Stimulated activated CD4-positive, alpha-beta T cell treated with anti-CD3 and anti-CD28 coated beads, Interleukin-2, amount 100 ng/mL, for 48 hours (primary cell): ENCODE measurements at places on chromosomes 12 and 14.

GRCh38 chr12:51023625-51024382 lies 2.4 kb downstream of the SLC11A2 start:
- DNase-seq, result no peak

GRCh38 chr14:30779210-30779609 lies 95.1 kb upstream of the COCH start:
- DNase-seq, result no peak

GRCh38 chr12:110355073-110355472 lies 48.4 kb downstream of the ANAPC7 start:
- DNase-seq, result no peak

GRCh38 chr12:26122061-26122680 lies 2.7 kb downstream of the BHLHE41 start:
- DNase-seq, result peak; percentile 26

- DNase-seq, result no peak
Observed at GRCh38 chr14:32524609-32525375, 195.7 kb downstream of the AKAP6 start.

GRCh38 chr14:57171363-57171762 lies 97.3 kb downstream of the EXOC5 start:
- DNase-seq, result no peak

DNA sequence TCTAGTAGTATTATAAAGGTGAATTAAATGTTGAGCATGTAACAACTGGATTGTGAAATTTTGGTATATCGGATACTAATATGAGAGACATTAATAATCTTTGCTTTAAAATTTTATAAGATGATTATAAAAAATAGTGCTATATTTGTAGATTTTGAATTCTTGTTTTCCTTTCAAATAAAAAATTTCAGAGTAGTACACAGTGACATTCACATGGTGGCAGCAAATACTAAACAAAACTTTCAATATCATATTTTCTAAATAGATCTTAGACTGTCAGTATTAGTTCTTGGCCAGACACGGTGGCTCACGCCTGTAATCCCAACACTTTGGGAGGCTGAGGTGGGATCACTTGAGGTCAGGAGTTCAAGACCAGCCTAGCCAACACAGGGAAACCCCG lies 166.0 kb downstream of the NAV3 start:
- no peak for DNase-seq

DNA sequence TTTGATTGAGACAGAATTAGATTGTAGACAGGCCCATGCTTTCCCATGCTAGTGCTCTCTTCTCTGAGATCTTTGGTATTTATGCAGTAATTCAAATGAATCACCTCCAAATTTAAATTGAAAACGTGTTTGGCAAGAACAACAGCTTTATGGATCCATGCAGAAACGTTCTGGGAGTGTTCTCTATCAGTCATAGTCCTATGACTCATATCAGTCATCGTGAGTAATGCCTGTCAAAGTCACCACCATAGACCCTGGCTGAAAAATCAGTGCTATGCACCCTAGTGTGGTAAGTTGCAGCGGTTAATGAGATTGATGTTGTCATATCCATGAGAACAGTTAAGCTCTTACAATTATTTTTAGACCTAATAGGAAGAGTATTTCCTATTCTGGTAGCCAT lies 90.1 kb upstream of the FOXG1 start:
- no peak for DNase-seq

GRCh38 chr12:24574538-24574937 lies 374.4 kb downstream of the BCAT1 start:
- no peak for DNase-seq

DNA sequence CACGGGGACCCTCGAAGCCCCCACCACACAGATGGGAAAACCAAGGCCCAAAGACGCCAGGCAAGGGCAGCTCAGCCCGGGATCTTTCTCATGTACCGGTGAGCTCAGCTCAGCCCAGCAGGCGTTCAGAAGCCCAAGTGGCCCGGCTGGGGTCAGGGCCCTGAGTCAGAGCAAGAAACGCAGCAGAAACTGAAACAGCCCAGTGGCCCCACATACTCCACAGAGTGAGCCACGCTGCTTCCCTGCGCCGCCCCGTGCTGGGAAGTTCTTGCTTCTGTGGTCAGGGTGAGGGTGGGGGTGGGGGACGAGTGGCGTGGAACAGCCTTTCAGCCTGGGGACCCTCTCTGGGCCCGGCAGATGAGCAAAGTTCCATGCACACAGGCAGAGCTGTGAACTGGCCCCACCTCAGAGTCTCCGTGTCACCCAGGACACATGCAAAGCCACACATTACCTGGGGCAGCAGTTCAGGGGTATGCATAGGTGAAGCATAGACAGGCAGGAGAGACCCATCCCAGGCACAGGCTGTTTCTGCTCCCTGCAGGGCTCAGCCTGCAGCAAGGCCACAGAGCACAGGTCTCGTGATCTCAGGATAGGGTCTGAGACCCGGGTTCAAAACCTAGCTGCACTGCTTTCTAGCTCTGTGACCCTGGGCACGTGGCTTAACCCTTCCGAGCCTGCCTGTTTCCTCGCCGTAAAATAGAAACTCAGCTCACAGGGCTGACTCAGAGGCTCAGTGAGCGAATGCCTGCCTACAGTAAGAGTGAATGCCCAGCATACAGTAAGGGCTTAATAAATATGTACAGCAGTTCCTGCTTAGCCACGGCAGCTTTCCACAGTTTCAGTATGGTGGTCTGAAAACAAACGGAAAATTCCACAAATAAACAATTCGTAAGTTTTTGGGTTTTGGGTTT lies 21.6 kb downstream of the NCOR2 start:
- peak; percentile 46 for DNase-seq

DNA sequence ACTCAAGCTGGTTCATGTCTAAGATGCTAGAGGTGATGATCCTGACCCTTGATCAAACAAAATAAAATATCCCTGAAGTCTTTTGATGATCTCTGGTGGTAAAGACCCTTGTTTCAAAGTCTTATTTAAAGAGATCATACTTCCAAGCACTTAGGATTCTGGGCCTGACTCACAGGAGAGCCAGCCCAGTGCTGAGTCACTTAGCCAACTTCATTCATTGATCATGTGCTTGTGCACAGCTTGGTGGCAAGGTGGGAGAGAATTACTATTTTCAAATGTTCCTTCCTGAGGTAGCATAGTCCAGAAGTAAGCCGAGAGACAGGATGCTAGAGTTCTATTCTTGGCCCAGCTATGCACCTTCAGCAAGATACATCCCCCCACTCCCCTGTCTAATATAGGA lies 40.6 kb downstream of the SCN8A start:
- no peak for DNase-seq

GRCh38 chr14:77039285-77040058 lies 11.0 kb upstream of the IRF2BPL start:
- DNase-seq, result no peak

GRCh38 chr12:47757840-47758583 lies 668 bp downstream of the RAPGEF3 start:
- DNase-seq, result no peak

- no peak for DNase-seq
Observed at GRCh38 chr12:70330158-70330557, 35.9 kb upstream of the KCNMB4 start.

- DNase-seq, result peak; percentile 19
Observed at GRCh38 chr12:13233830-13234641, 37.5 kb downstream of the EMP1 start.

DNA sequence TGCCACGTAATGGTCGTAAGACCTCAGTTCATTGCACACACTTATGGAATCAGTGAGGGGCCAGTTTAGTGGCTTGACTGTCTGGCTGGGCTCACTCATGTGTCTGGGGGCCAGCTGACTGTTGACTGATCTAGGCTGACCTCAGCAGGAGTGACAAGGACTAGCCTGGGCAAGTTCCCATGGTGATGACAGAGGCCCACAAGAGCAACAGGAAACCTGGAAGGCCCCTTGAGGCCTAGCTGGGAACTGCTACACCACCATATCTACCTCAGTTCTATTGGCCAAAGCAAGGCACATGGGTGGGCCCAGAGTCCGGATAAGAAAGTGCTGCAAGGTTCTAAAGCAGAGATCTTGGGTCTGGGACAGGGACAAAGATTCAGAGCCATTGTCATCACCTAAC lies 21.3 kb upstream of the RFLNA start:
- DNase-seq, result peak; percentile 7

GRCh38 chr14:32588448-32589320 lies 259.6 kb downstream of the AKAP6 start:
- DNase-seq, result no peak

GRCh38 chr14:71398450-71398849 lies 491.2 kb downstream of the PCNX1 start:
- no peak for DNase-seq

GRCh38 chr12:71440763-71441748 lies 1.5 kb downstream of the LGR5 start:
- no peak for DNase-seq

DNA sequence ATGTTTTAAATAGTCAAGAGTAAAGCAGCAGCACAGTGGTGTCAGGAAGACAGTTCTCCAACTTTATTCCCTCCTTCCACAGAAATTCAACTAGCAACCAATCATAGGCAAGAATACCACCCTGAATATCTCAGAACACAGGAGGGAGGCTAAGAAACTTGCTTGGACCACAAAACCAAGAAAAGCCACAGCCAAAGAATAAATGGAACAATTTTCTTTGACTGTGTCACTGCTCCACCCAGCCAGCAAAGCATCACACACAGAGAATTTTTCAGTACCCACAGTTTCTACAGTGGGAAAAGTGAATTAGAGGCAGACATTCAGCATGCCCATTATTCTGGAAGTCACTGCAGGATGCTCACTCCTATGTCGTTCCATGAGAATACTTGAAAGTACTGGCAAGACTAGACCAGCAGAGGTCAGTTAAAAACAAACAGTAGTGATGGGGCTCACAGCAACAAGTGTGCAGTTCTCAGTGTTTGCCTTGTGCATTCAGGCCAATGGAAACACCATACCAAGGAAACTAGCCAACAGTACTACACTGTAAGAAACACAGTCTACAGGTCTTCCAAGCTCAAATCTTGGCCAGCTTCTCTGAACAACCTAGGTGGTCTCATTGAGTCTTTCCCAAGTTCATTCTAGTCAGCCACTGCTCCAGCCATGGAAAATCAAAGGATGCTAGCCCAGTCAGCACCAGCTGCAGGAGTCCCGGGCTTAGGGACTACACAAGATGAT lies 56.8 kb upstream of the FOXG1 start:
- no peak for DNase-seq

- DNase-seq, result no peak
Observed at GRCh38 chr12:91926848-91927247, 218.8 kb downstream of the BTG1 start.

DNA sequence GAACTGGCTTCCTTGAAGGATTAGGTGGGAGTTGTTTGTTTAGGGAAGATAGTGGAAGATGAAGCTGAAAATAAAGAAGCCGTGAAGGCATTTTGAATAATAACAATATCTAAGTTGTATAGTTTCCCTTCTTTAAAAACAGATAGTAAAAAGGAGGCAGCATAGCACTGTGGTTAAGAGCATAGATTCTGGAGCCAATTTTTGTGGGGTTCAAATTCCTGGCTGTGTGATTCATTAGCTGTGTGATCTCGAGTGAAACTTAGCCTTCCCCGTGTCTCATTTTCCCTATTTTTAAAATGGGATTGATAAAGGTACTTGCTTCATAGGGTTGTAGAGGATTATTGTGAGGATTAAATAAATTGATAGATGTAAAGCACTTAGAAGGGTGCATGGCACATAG lies 104.5 kb downstream of the MYRFL start:
- DNase-seq, result no peak

- DNase-seq, result no peak
Observed at GRCh38 chr12:81167694-81168093, 89.8 kb downstream of the ACSS3 start.

GRCh38 chr12:114406316-114406983 lies 506 bp upstream of the TBX5 start:
- DNase-seq, result no peak
